ENCODE measurements at places on chromosomes 13 and 19. TPM values are rescaled to one million over a fixed set of nuclear protein-coding genes. Genes with fewer than 3 reads are reported as not detected.

Gene CALR3
- not detected for total RNA-seq

Gene PNMA8A
- 1.2 TPM for total RNA-seq

Gene LILRB5
- total RNA-seq: 69.4 TPM

Gene SIGLEC9
- 19.0 TPM for total RNA-seq

Gene SMAD9
- total RNA-seq: 9.0 TPM
